ENCODE measurements at places on chromosomes 7 and 10. TPM values are rescaled to one million over a fixed set of nuclear protein-coding genes. Genes with fewer than 3 reads are reported as not detected.

Gene PNLIP
- polyA plus RNA-seq: not detected

Gene NUTM2A
- polyA plus RNA-seq: 2.6 TPM

Gene TUBB8
- 0.44 TPM for polyA plus RNA-seq

Gene TMEM176B
- polyA plus RNA-seq: 68.3 TPM

Gene KLF14
- polyA plus RNA-seq: 0.84 TPM

Gene AKR1C8
- polyA plus RNA-seq: 0.16 TPM

Gene ARMC3
- 9.5 TPM for polyA plus RNA-seq

Gene SGCE
- 89.0 TPM for polyA plus RNA-seq

Gene C10orf71
- polyA plus RNA-seq: 0.34 TPM

Gene FRMPD2
- 0.21 TPM for polyA plus RNA-seq

Gene NCF1
- 1.7 TPM for polyA plus RNA-seq
